ENCODE measurements at places on chromosomes 7 and 10.

DNA sequence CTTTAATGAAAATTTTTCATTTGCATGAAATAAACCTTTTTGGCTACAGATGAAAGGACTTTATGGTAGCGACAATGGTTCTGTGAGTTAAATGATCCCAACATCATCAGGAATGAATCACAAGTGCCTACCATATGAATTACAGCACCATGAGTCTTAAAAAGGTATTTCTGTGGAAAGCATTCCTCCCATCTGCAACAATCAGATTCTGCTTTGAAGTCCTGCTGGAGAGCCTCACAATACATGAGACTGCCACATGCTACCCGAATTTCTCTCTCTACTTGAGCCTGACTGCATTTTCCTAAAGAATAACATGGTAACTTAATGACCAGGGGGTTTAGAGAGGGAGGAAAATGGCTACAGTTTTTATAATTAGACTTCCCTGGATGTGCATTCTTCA is 190.3 kb downstream of the TWIST1 start:
- DNase-seq, result no peak

DNA sequence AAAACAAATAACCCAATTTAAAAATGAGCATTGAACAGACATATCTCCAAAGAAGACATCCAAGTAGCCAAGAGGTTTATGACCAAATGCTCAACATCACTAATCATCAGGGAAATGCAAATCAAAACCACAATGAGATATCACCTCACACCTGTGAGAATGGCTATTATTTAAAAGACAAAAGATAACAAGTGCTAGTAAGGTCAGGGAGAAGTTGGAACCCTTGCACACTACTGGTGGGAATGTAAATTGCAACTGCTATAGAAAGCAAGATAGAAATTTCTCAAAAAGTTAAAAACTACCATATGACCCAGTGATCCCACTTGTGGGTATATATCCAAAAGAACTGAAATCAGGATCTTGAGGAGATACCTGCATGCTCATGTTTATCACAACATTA is 49.5 kb downstream of the SGMS1 start:
- no peak for DNase-seq

- DNase-seq, result no peak
Observed at GRCh38 chr7:136062625-136063325, 85.6 kb upstream of the MTPN start.

DNA sequence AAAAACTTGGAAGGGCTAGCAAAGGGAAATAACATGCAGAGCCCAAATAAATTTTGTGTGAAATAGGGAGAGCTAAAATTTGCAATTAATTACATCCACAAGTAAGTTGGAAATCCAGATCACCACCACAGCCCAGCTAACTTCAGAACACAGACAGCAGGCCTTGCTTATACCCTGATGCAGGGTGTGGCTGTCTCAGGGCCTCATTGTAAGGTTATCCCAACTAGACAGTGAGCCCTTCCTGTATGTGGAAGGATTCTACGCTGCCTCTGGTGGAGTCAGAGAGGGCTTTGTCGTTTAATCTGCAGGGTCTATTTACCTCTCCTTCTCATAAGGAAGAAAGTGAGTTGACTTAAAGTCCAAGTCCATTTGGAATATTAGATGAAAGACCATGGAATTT is 181.0 kb upstream of the TCF7L2 start:
- DNase-seq, result no peak
